ENCODE measurements at places on chromosomes 1 and 21.

DNA sequence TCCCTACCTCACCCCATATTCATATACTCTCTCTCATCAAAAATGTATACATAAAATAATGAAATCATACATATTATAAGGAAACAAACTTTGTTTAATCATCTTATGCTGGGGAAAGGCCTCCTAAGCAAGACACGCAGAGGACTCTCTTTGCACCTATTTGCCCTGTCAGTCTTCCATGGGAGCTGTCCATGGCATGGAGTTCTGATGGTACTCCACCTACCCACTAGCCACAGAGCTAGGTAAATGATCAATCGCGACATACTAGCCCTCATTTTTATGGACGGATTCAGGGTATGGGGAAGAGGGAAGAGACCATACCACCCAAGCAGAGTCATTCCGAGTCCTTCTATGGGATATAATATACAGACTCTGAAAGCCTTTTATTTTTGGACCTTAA lies 131.0 kb downstream of the CSMD2 start:
- DNase-seq, result no peak

- no peak for DNase-seq
Measured at GRCh38 chr1:165544996-165545395, 1.2 kb downstream of the LRRC52 start.

DNA sequence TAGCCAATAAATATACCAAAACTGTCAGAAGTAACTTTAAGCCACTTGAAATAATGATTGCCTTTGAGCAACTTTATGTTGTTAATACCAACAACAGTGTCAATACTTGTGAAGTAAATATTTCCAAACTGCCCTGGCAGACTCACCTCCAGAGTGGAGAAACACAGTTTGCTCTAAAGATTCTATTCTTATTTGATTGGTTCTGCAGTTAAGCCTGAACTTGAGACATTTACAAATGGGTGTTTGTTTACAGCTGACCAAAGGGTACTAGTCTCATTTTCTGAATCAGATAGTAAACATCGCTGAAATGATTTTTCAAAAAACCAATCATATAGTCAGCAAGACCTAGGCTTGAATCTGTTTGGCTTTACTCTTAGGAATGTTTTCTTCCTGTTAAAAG lies 1.3 kb upstream of the MYOC start:
- no peak for DNase-seq

- no peak for DNase-seq
Measured at GRCh38 chr1:159121526-159121925, 45.0 kb upstream of the AIM2 start.

GRCh38 chr1:178310685-178311105 lies 186.1 kb downstream of the CLEC20A start:
- no peak for DNase-seq

- DNase-seq, result no peak
Measured at GRCh38 chr1:12098786-12099185, 35.7 kb downstream of the TNFRSF8 start.

DNA sequence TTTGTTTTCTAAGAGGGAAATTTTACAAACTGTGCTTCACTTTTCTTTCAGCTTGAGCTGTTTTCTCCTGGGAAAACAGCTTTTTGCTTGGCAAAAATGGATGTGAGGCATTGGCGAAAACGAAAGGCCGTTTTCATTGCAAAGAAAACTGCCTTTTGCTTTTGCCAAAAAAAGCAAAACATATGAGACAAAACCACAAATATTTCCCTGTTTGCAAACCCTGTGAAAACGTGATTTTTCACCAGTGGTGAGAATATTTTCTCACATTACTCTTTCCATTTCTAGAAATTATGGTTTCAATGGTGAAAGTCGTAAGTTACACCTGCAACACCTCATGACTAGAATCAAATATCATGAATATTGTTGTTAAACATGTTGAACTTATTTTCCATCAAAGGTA lies 74.0 kb upstream of the ZBTB18 start:
- DNase-seq, result no peak

GRCh38 chr1:103367186-103367585 lies 158.3 kb upstream of the RNPC3 start:
- no peak for DNase-seq

GRCh38 chr1:214146523-214146922 lies 134.4 kb upstream of the SMYD2 start:
- no peak for DNase-seq

- DNase-seq, result no peak
Measured at GRCh38 chr1:111082421-111083203, 57.3 kb downstream of the DRAM2 start.

- no peak for DNase-seq
Measured at GRCh38 chr1:199038156-199038555, 399.3 kb downstream of the PTPRC start.

DNA sequence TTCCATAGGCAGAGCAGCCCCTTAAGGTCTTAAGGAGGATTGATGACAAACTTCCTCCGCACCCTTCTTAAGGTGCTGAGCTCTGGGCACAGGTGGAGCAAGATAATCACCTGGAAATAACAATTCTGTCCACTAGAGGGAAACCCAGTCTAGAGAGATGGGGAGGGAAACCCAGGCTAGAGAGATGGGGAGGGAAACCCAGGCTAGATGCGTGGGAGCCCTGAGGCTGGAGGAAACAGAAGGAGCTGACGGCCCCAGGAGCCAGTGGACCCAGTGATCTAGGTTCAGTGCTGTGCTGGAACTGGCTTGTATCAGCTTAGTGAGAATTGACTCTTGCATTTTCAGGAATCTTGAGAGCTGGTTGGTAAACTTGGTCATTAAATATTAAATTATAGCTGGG lies 17.8 kb upstream of the MYCL start:
- no peak for DNase-seq

GRCh38 chr1:65434760-65435159 lies 14.3 kb downstream of the LEPR start:
- DNase-seq, result no peak

- no peak for DNase-seq
Measured at GRCh38 chr1:220121791-220122530, 28.0 kb downstream of the IARS2 start.

- DNase-seq, result no peak
Measured at GRCh38 chr1:12380326-12381249, 150.8 kb downstream of the VPS13D start.

GRCh38 chr1:158398818-158399514 lies at the start of gene OR10T2:
TSS of gene OR10T2 (minus strand) at chr1:158399466. CDS start at chr1:158399466, 0 bp downstream.
- no peak for DNase-seq

- DNase-seq, result no peak
Measured at GRCh38 chr1:11537380-11537764, 58.4 kb downstream of the DISP3 start.

DNA sequence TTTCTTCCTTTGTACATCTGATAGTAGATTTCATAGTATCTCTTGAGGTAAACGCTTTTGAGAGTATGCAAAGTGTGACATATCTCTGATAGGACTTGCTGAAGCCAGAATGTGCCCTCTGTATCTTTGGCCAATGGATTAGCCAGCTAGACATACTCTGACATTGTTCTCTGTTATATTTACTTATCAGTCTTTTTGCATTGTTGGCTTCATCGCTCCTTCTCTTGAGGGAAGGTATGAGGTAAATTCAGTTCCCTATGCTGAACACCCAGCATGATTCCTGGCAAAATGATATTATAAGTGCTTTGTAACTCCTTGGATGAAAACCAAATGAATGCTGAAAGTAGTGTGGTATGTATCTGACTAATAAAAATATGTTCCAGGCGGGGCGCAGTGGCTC lies 163.2 kb upstream of the CACYBP start:
- no peak for DNase-seq

- no peak for DNase-seq
Measured at GRCh38 chr1:28370239-28371009, 884 bp downstream of the PHACTR4 start.

- DNase-seq, result no peak
Measured at GRCh38 chr1:183069562-183070216, 46.5 kb downstream of the LAMC1 start.

DNA sequence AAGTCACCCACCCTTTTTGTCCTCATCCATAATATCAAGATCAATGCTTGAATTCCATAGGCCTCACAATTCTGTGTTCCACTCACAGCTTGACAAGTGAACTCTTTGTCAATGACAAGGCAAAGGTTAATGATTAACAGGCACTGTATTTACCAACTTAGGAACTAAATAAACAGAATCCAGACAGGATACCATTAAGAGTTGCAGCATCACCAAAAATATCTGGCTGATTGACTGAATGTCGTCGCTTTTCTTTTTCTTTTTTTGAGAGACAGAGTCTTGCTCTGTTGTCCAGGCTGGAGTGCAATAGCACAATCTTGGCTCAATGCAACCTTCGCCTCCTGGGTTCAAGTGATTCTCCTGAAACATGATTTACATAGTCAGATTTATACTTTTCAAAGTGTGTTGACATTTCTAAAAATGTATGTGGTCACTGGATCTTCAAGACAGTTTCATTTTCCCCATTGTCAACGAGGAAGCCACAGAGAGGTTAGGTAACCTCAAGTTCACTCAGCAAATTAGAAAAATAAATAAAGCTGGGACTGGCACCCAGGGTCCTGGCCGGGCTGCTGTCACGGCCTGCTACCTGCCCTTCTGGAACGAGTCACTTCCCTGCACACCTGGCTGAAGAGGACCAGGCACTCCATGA lies 81.0 kb downstream of the PDE9A start:
- no peak for DNase-seq

DNA sequence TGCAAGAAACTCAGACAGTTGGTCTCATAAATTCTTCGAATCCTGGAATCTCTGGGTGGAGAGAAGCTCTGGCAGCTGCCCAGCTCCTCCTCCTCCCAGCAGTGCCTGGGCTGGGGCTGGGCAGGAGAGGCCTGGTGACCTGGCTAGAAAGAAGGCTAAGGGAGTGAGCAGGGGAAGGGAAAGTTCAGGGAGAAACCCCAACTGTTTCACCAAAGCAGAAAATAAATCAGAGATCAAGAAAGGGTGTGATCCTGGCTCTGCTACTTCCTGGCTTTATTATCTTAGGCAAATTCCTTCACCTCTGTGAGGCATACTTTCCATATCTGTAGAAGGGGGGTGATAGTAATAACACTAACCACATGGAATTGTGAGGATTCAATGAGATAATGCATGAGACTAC lies 8.8 kb upstream of the COL16A1 start:
- no peak for DNase-seq

- DNase-seq, result no peak
Measured at GRCh38 chr1:42962641-42963377, 4.1 kb upstream of the SLC2A1 start.

- DNase-seq, result no peak
Measured at GRCh38 chr1:75841421-75841820, 44.7 kb downstream of the MSH4 start.

- DNase-seq, result no peak
Measured at GRCh38 chr21:35222541-35222941, 173.4 kb upstream of the RUNX1 start.

GRCh38 chr1:222099746-222100145 lies 357.9 kb upstream of the DUSP10 start:
- DNase-seq, result no peak

DNA sequence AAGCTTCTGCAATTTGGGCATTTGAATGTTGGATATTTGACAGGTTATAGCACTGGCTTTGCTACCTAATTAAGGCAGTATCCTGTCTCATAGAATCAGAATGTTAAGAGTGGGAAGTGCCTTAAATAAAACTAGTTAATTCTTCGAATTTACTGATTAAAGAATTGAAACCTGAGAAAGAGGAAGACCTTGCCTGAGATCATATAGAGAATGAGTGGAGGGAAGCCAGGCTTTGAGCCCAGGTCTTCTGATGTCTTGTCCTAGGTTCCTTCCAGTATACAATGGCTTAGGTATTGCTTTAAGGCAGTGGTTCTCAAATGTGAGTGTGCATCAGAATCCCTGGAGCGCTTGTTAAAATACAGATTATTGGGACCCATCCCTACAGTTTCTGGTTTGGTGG lies 20.9 kb upstream of the SH3BGRL3 start:
- DNase-seq, result no peak

DNA sequence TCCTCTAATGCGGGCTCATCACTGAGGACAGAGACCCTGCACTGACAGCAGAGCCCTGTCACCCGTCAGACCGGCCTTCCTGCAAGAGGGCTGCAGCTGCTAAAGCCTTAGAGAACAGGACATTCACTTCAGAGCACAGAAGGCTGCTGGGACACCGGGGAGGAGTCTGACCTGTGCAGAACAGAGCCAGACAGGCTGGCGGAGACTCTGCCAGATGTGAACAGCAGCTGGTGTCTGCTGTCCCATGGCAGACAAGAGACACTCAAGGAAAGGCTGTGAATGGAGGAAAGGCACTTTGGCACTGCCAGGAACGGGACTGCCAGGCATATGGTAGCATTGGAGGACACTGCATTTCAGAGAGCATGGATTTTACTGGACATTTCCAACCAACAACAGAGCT lies 21.4 kb downstream of the MRAP start:
- DNase-seq, result no peak

DNA sequence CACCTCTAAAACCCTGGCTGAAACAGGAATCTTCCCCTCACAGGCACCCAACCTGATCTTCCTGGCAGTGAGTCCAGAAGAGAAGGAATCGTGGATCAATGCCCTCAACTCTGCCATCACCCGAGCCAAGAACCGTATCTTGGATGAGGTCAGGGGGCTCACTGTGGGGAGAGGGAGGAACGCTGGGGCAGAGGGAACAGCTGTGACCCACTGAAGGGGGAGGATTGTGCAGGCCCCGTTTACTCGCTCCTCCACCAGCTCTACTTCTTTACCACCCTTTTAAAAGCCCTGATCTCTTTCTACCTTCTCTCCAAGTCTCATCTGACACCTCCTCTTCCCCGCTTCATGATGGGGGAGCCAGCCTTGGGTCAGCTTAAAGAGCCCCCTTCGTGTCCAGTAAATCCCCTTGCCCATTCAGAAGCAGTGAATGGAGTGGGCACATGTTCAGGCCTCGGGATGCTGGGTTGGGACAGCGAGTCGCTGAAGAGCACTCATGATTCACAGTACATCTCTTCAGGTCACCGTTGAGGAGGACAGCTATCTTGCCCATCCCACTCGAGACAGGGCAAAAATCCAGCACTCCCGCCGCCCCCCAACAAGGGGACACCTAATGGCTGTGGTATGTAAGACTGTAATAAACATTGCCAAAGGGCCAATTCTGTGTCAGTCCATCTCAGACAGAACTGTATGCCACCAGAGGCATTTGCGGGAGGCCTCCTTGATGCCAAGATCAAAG lies 7.3 kb downstream of the PLEKHO1 start:
- DNase-seq, result no peak

GRCh38 chr1:114082867-114083585 lies 70.6 kb downstream of the SYT6 start:
- no peak for DNase-seq

DNA sequence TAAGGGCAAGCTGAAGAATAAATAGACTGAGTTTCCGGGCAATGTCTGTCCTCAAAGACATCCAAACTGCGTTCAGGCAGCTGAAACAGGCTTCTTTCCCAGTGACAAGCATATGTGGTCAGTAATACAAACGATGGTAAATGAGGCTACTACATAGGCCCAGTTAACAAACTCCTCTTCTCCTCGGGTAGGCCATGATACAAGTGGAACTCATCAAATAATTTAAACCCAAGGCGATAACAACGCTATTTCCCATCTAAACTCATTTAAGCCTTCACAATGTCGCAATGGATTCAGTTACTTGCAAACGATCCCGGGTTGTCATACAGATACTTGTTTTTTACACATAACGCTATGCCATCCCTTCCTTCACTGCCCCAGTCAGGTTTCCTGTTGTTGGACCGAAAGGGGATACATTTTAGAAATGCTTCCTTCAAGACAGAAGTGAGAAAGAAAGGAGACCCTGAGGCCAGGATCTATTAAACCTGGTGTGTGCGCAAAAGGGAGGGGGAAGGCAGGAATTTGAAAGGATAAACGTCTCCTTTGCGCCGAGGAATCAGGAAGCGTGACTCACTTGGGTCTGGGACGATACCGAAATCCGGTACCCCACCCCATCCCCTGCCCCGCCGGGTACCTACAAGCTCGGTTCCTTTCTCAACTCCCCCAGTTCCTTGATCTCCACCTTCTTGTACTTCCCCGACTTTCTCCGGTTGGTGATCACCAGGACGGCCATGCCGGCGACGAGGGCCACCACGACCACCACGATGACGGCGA lies 1.3 kb downstream of the TACSTD2 start:
- no peak for DNase-seq

Data from stimulated activated CD8-positive, alpha-beta memory T cell treated with anti-CD3 and anti-CD28 coated beads, Interleukin-7, amount 100 ng/mL, for 1 hour (primary cell).